ENCODE measurements at places on chromosomes 1 and 21. TPM values are rescaled to one million over a fixed set of nuclear protein-coding genes. Genes with fewer than 3 reads are reported as not detected.

Gene TMEM200B
- 3.0 TPM for total RNA-seq

Gene TCHHL1
- total RNA-seq: not detected

Gene ABCG1
- 60.6 TPM for total RNA-seq

Gene KCNA3
- 21.4 TPM for total RNA-seq

Gene TMEM269
- total RNA-seq: 2.1 TPM

Gene NUF2
- 1.6 TPM for total RNA-seq

Gene ZNF695
- not detected for total RNA-seq

Gene CAPN8
- 57.9 TPM for total RNA-seq

Gene UBASH3A
- total RNA-seq: 7.3 TPM

Gene UBL4B
- total RNA-seq: not detected

GRCh38 chr1:31957701-31958674, 19.8 kb upstream of the PTP4A2 start:
- H3K27me3 ChIP-seq: no peaks in the 10 kb centered on the region
- no peak overlapping the region for H3K4me3 ChIP-seq
- DNase-seq: peak; percentile 52
- H3K36me3 ChIP-seq: no peaks in the 10 kb centered on the region
- peaks cover 33% of the 10 kb centered on the region for H3K4me1 ChIP-seq

- H3K4me3 ChIP-seq: no peak overlapping the region
- peaks cover 8% of the 10 kb centered on the region for H3K4me1 ChIP-seq
- no peaks in the 10 kb centered on the region for H3K27me3 ChIP-seq
These were observed 49.5 kb upstream of the IPO9 start for GRCh38 chr1:201779351-201779880.

- H3K4me1 ChIP-seq: peaks cover 14% of the 10 kb centered on the region
- no peak overlapping the region for H3K4me3 ChIP-seq
- no peaks in the 10 kb centered on the region for H3K36me3 ChIP-seq
- peak overlapping the region; percentile 0 for H3K27ac ChIP-seq
- no peak for DNase-seq
These were observed 54.9 kb downstream of the SLC30A7 start for GRCh38 chr1:100950781-100951180.

DNA sequence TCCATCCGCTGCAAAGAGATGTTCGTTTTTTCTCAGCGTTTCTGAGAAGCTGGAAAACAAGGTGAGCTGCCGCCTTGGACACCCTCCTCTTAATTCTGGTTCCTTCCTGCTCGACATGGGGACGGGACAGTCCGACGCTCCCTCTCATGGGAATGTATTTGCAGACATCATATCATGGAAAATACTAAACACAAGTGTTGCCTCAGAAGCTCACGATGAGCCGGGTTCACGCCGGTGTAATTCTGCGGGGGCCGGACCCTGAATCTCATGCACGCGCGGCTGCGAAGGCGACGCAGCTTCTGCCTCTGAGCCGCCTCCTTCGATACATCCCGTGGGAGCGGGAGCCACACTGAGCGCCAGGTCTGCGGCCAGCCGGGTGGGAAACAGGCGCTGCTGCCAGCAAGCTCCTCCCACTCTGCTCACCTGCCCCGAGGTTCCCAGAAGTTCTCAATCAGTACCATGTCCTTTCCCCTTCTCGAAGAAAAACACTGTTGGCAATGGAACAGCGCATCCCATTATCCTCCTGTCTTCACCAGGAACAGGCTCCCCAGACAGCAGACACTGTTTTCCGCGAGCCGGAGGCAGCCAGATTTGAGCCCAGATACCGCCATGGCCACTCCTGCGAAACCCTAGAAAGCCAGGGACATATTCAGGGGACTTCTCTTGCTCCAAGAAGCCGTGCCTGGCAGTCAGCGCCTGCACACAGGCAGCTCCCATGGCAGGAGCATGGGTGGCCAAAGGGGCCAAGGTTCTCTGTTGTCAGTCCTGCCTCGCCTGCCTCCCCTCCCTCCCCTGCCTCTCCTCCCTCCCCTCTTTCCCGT, 98.0 kb downstream of the WDR4 start:
- H3K36me3 ChIP-seq: no peaks in the 10 kb centered on the region
- no peaks in the 10 kb centered on the region for H3K27me3 ChIP-seq
- H3K4me3 ChIP-seq: peak overlapping the region; percentile 29
- H3K27ac ChIP-seq: no peak overlapping the region
- DNase-seq: no peak

- no peak for DNase-seq
- no peak overlapping the region for H3K27ac ChIP-seq
- peaks cover 13% of the 10 kb centered on the region for H3K4me1 ChIP-seq
- H3K27me3 ChIP-seq: no peaks in the 10 kb centered on the region
- H3K36me3 ChIP-seq: no peaks in the 10 kb centered on the region
These were observed 10.8 kb downstream of the LRRC8D start for GRCh38 chr1:89831462-89832120.

DNA sequence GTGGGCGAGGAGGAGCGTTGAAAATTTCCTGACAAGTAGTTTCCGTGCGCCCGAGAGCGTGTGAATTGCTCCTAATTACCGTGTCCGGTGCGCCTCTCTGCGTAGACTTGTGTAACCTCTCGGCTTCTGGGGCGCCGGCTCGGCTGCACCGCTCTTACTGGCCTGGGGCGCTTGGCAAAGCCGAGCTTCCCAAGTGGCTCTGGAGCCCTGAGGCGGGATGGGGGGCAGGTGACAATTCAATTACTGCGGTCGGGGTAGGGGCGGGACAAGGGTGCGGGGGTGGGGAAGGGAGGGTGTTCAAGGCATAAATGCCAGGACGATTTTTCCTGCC, 392 bp upstream of the DMRTA2 start:
- H3K36me3 ChIP-seq: no peaks in the 10 kb centered on the region
- H3K27ac ChIP-seq: no peak overlapping the region
- H3K4me1 ChIP-seq: peaks cover 83% of the 10 kb centered on the region
- no peak for DNase-seq
- peaks cover 95% of the 10 kb centered on the region for H3K27me3 ChIP-seq
- H3K4me3 ChIP-seq: peak overlapping the region; percentile 49

GRCh38 chr1:37846647-37847339, 12.6 kb downstream of the MTF1 start:
- H3K27me3 ChIP-seq: no peaks in the 10 kb centered on the region
- H3K36me3 ChIP-seq: no peaks in the 10 kb centered on the region
- DNase-seq: no peak
- no peak overlapping the region for H3K4me3 ChIP-seq
- peaks cover 37% of the 10 kb centered on the region for H3K4me1 ChIP-seq
- no peak overlapping the region for H3K27ac ChIP-seq

GRCh38 chr1:116854716-116855115, 55.0 kb upstream of the PTGFRN start:
- H3K4me3 ChIP-seq: no peak overlapping the region
- no peak overlapping the region for H3K27ac ChIP-seq
- H3K36me3 ChIP-seq: no peaks in the 10 kb centered on the region
- no peaks in the 10 kb centered on the region for H3K27me3 ChIP-seq

DNA sequence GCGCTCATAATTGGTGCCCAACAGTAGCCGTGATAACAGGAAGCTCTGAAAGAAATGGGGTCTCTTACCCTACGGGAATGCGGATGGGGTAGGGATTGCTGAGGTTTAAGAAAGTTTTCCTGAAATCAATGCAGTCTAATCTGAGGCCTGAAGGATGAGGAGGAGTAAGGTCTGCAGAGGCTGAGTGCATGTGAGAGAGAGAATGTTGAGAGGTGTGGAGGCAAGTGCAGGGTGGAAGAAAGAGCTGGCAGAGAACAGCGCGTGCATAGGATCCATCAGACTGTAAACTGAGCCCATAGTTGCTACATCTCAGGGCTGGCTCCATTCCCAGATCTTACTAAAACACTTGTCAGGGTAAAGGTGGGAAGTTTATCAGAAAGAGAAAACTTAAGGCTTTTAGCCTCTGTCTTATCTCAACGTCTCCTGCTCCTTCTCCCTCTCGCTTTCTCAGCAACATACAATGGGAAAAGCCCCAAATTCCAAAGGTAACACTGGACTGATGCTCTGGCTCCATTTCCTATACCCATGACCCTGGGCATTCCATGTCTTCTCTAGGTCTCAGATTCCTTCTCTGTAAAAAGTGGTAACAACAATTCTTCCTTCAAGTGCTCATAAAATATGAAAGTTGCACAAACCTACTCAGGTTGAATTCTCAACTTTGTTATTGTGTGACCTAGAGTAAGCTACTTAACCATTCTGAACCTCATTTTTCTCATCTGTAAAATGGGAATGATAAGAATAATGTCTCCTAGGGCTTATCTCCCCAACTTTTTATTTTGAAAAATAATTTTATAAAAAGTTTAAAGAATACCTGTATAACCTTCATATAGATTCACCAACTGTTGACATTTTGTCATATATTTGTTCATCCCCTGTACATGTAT, 75.2 kb downstream of the SH3GLB1 start:
- H3K36me3 ChIP-seq: no peaks in the 10 kb centered on the region
- DNase-seq: peak; percentile 67
- H3K27me3 ChIP-seq: no peaks in the 10 kb centered on the region
- no peak overlapping the region for H3K27ac ChIP-seq

DNA sequence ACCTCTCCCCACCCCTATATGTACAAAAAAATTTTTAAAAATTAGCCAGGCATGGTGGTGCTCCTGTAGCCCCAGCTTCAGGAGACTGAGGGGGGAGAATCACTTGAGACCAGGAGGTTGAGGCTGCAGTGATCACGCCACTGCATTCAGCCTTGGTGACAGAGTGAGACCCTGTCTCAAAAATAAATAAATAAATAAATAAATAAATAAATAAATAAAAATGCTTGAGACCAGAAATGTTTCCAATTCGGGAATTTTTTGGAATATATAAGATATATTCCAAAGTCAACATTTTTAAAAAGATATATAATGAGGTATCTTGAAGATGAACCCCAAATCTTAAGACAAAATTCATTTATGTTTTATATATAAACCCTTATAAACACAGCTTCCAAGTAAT, 42.4 kb upstream of the RAB4A start:
- H3K36me3 ChIP-seq: no peaks in the 10 kb centered on the region
- DNase-seq: no peak
- H3K27ac ChIP-seq: no peak overlapping the region
- H3K4me1 ChIP-seq: peaks cover 14% of the 10 kb centered on the region
- H3K4me3 ChIP-seq: no peak overlapping the region
- no peaks in the 10 kb centered on the region for H3K27me3 ChIP-seq

GRCh38 chr1:25685938-25686665, 69.5 kb downstream of the MAN1C1 start:
- no peak overlapping the region for H3K4me3 ChIP-seq
- H3K27me3 ChIP-seq: no peaks in the 10 kb centered on the region
- H3K27ac ChIP-seq: peak overlapping the region; percentile 43
- no peaks in the 10 kb centered on the region for H3K36me3 ChIP-seq
- no peak for DNase-seq
- H3K4me1 ChIP-seq: peaks cover 16% of the 10 kb centered on the region

DNA sequence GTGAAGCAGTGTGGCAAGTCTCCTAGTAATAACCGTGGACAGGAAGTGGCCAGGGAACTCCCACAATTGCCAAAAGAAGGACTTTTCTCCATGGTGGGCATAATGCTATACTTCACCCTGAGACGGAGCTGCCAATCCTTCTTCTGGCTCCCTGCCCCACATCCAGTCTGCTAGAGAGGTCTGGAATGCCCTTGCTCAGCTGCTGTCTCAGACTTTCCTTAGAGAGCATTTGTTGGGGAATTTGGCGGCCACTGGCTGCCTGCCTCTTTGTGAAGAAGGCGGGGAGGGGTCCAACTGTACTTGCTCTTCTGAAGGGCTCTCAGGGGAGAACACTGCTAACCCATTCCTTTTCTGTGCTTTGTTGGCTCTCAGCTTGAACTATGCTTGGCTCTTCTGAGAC, 123.7 kb upstream of the EDN2 start:
- H3K4me1 ChIP-seq: peaks cover 19% of the 10 kb centered on the region
- peak; percentile 47 for DNase-seq
- no peaks in the 10 kb centered on the region for H3K36me3 ChIP-seq
- H3K27me3 ChIP-seq: no peaks in the 10 kb centered on the region
- no peak overlapping the region for H3K4me3 ChIP-seq

DNA sequence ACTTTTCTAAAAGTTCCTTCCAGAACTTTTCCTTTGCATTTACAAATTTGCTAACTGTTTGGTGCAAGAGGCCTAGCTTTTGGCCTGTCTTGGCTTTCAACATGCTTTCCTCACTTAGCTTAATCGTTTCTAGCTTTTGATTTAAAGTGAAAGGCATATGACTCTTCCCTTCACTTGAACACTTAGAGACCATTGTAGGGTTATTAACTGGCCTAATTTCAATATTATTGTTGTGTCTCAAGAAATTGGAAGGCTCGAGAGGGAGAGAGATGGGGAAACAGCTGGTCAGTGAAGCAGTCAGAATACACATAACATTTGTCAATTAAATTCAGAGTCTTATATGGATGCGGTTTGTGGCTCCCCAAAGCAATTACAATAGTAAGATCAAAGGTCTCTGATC, 63.0 kb upstream of the MPC2 start:
- no peaks in the 10 kb centered on the region for H3K27me3 ChIP-seq
- no peak overlapping the region for H3K27ac ChIP-seq
- H3K4me1 ChIP-seq: no peaks in the 10 kb centered on the region
- H3K4me3 ChIP-seq: no peak overlapping the region

- no peak for DNase-seq
- no peak overlapping the region for H3K27ac ChIP-seq
- no peaks in the 10 kb centered on the region for H3K27me3 ChIP-seq
- no peaks in the 10 kb centered on the region for H3K4me1 ChIP-seq
- no peak overlapping the region for H3K4me3 ChIP-seq
- H3K36me3 ChIP-seq: no peaks in the 10 kb centered on the region
These were observed 6.6 kb downstream of the PGM1 start for GRCh38 chr1:63599799-63600198.

DNA sequence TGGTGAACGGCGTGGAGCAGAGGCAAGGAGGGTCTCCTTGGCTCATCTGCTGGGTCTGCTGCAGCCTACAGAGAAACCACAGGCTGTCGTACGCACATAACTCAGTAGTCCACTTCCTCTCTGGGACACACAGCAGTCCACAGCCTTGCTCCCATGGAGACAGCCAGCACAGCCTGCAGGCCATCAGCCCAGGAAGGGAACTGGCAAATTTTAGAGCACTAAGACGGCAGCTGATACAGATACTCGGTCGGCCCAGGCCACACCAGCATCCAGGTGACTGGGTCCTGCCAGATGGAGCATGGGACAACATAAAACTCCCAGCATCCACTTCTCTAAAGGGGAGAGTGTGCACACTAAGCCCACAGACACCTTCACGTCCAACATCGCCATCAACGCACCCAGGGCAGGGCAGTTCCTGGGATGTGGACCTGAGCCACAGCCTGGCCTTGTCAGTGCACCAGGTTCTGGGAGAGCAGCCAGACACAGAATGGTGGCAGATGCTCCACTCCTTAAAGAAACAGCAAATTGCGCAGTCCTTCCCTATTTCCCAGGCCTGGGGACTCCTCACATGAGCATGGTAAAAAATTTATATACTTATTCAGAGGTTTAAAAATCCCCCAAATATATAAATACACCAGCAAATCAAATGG, 247.1 kb upstream of the RAB4A start:
- no peaks in the 10 kb centered on the region for H3K27me3 ChIP-seq
- H3K36me3 ChIP-seq: no peaks in the 10 kb centered on the region
- no peak overlapping the region for H3K4me3 ChIP-seq
- H3K27ac ChIP-seq: no peak overlapping the region
- peak; percentile 67 for DNase-seq

DNA sequence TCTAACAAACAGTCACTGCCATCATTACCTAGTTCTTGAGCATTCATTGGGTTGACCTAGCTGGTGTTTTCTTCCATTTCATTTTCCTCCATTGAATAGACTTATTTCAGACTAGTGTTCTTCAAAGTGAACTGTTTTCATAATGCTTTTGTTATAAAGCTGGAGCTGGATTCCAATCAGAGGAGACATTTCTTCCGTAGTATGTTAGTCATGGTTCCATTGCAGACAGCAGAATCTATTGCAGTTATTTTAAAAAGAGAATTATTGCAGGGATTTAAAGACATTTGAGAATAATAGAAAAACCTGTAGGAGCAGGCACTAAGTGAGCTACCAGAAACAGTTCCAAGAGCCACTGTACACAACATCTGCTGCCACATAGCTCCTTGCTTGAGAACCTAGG, 50.0 kb downstream of the HHAT start:
- no peaks in the 10 kb centered on the region for H3K36me3 ChIP-seq
- no peak overlapping the region for H3K27ac ChIP-seq
- no peak overlapping the region for H3K4me3 ChIP-seq
- DNase-seq: no peak
- no peaks in the 10 kb centered on the region for H3K27me3 ChIP-seq

Data from upper lobe of left lung (tissue), 6 donors.